ENCODE measurements at places on chromosomes 13 and 19. TPM values are rescaled to one million over a fixed set of nuclear protein-coding genes. Genes with fewer than 3 reads are reported as not detected.

Gene TEX101
- not detected for total RNA-seq

Gene SLC10A2
- total RNA-seq: not detected

Gene ZSCAN4
- total RNA-seq: not detected

Gene ADGRE3
- total RNA-seq: not detected
